ENCODE measurements at places on chromosomes 6 and 20.

DNA sequence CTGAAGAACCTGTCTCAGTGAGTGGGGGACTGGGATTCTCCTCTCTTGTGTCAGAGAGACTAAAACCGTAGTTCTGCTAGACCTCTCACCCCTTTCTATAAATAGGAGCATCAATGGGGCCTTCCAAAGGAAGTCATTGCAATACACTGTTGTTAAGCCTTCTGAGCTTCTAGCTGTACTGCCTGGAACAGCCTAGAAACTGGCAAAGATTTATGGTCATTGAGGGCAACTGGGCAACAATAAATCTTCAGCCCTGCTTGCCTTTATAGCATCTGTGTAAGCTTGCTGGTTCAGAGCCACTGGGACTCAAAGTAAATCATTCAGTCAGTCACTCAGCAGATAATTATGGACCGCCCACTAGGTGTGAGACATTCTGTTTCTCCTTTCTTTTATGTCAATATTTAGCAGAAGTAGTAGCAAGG is 53.2 kb downstream of the PPP1R14C start:
- no peak for DNase-seq

DNA sequence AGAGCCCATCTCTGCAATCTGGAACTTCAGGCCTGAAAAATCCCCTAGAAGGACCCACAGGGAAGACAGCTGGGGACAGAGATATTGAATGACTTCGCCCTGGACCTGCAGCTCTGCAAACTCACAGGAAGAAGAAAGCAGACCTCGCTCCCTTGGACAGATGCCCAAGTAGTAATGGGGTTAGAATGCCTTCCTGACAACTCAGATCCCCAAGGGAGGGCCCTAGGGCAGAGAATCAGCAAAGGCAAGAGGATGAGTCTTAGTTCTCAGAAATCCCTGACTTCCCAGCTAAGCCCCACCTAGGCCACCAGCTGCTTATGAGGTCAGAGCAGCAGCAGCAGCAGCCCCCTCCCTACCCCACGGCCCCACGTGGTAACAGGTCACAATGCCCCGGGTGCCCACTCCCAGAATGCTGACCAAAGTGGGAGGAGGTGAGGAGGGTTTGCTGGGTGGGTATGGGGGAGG is at the start of gene C20orf141:
Gene C20orf141 (plus strand): TSS at position 401 of the 465 bp plus-strand sequence. CDS start 198 bp downstream, outside the sequence.
- no peak for DNase-seq

DNA sequence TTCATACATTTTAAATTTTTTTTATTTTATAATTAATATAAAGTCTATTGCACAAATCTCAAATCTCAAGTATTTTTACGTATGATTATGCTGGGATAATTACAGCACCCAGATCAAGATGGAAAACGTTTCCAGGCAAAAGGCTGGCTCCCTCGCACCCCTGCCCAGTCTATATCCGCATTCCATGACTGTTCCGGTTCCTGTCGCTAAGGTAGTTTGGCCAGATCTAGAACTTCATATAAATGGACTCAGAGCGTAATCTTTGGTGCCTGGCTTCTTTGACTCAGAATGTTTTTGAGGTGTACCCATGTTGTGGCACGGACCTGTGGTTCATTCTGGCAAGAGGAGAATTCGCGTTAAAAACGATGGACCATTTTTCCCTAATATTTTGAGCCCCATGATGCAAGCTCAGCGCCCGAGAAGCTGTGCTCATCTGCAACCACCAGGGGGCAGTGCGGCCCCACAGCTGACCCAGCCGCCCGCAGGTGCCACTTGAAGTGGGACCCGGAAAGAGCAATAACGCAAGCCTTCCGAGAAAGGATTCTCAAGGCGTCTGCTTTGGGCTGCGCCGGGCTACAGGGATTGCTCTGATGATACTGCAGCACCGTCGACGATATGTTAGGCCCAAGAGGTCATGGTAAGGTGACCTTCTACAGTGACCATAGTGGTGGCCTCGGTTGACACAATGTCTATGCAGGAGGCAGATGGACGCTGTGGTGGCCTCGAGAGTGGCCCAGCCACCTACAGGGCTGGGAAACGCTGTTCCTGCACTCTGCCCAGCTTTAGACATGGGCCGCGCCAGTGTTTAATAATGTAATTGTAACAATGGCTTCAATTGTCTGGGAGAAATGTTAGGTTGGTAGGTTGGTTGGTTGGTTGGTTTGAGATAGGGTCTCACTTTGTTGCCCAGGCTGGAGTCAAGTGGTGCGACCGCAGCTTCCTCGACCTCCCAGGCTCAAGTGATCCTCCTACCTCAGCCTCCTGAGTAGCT is 160.1 kb downstream of the ZMYND8 start:
- DNase-seq = peak; percentile 60

- DNase-seq = no peak
Observed at GRCh38 chr6:5280920-5281319, 19.6 kb downstream of the FARS2 start.

- no peak for DNase-seq
Observed at GRCh38 chr20:24779131-24779530, 169.9 kb upstream of the CST7 start.

GRCh38 chr20:56187534-56188165 is 60.9 kb upstream of the MC3R start:
- DNase-seq = no peak

DNA sequence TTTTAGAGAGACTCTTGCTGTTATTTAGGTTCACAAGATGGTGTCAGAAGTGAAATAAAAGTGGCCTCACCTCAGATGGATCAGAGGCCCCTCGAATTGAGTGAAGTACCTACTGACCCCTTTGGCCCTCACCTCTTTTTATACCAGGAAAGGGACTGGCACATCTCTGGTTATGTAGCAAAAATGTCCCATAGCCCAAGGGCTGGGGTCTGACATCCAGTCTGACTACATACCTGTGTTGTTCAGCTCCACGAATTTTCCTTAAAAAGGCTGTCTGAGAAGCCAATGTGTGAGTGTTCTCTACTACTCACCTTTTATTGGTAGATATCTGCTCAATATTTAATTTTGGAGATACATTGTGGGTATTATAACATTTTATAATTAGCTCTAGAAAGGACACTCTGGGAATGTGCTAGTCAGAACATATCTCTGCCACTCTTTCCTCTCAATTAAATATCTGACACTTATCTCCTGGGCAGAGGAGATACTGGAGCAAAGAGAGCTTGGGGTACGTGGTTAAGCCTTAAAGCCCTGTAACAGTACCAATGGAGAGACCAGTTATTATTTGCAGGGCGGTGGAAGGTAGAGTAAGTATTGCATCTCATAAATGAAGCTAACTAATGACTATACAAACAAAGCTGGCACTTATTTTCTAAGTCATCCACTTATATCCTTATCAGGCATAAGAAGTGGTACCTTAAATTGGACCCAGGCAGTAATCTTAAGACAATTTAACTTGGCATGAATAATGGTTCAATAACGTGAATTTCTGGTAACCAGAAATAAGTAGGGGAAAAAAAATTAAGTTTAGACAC is 20.0 kb upstream of the IL22RA2 start:
- no peak for DNase-seq

GRCh38 chr6:116003668-116004067 is 57.0 kb downstream of the FRK start:
- DNase-seq = no peak

DNA sequence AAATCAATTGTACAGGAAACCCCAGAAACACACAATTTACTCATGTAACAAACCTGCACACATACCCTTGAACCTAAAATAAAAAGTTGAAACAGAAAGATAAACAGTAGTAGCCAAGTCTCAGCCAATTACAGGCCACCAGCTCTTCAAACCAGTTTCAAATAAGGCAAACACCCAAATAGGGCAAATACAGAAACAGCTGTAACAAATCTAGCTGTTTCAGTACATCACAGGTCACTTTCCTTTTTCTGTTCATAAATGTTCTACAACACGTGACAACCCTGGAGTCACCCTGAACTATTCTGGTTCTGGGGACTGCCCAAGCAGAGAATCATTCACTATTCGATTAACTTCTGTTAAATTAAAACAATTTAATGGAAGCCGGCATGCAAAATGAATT is 329.0 kb downstream of the GJA1 start:
- DNase-seq = no peak

DNA sequence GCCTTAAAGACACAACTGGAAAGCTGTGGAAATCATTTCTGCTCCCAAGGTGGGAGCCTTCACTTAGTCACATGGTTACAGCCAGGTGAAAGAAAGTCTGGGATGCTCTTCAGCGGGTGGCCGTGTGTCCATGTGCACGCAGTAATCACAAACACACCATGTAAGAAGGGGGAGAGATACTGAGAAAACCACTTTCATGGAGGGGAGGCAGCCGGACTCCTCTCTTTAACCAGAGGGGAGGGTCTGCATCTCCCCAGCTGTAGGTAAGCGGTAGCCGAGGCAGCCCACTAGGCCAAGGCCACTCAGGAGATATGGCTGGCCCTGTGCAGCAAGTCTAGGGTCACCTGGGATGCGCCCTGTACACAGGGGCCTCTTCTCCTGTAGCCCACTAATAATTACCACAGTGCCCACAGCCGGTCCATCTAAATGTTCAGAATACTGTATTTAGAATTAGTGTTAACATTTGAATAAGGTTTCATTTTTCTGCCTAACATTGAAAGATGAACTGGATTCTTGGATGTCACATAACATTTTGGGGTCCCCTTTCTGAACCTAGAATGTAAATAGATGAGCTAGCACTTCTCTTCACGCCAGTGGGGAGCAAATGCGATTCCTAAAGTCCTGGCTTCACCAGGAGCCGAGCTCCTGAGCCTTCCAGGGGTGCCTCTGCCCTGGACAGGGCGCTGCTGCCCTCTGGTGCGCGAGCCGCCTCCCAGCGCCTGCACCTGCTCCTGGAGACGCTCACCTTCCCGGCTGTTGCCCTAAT is 15.9 kb downstream of the GPR31 start:
- peak; percentile 44 for DNase-seq

DNA sequence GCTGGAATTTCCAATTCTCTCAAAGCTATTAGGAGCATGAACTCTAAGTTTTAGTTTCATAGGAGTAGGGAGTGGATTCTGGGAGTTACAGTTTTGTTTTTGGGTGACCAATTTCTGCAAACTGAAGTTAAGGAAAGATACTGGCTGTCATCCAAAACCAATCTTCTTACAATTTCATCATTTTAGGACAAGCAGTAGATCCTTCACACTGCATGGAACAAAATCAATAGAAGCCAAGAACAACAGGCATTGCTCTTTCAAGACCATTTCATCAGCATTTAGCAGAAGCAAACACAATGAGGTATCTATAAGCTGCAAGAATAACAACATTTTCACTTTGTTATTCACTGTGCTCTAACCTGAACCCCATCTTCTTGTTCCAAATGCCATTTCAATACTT is 173.0 kb downstream of the GMDS start:
- DNase-seq = no peak

DNA sequence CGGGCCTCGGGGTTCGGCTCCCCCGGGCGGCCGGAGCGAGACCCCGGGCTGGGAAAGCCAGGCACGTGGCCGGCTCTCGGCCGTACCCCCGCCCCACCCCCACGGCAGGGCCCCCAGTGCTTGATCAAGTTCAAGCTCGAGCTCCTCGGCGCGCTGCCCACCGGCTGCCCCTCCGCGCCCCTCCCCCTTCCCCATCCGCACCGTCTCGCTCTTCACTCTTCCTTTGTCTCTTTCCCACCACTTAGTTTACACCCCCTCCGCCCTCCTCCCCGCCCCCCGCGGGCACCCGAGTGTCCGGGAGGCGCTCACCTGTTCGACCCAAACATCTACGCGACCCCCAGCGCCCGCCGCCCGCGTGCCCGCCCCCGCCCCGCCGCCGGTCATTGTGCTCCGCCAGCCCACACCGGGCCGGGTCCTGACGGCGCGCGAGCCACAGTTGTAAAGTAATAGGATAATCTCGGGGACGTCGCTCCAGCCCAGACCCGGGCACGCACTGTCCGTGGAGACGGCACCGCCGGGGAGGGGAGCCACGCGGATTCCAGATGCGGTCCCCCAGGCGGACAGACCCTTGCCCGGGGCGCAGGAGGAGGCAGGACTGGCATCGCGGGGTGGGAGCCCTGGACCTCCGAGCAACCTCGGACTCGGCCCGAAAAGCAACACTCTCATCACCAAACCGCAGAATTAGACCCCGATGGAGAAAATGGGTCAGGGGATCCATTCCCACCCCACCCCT is 100.7 kb downstream of the NOL4L start:
- DNase-seq = peak; percentile 45
